ENCODE measurements at places on chromosomes 3 and 15. TPM values are rescaled to one million over a fixed set of nuclear protein-coding genes. Genes with fewer than 3 reads are reported as not detected.

GRCh38 chr3:57758686-57759085 is 2.6 kb downstream of the SLMAP start:
- no peak for DNase-seq

DNA sequence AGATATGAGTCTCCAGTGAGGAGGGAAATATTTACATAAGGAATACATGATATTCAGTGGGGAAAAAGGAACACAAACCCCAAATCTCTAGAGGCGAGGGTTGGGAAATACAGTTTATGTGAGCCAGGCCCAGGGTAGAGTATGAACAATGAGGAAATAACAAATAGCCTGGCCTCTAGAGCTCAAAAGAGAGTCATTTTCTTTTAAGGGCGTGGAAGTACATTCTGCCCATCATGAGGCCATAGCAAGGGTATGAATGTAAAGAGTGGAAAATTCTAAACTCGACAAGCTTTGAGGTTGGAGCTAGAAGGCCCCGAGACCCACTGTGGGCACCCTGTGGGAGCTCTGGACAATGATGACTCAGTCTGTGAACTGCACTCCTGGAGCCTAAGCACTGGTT is 27.8 kb upstream of the IGF2BP2 start:
- DNase-seq: no peak

GRCh38 chr3:172140499-172141391 is 101.4 kb downstream of the FNDC3B start:
- DNase-seq: no peak

DNA sequence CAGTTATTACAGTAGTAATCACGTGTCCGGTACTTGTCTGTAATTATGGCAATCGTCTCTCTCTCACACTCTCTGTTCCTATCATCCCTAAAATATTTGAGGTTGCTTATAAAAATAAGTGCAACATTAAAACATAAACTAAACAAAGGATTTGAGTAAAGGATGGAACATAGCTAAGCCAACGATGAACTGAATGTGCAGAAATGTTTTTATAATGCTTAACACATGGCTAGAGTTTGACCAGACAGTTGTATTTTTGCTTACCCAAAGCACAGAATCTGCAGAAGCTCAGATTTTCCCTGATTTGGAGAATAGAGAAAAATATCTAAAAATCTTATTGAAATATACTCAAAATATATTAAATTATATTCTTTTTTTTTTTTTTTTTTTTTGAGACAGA is 1030.9 kb downstream of the NAALADL2 start:
- DNase-seq: no peak

Gene NEO1
- total RNA-seq: 3.9 TPM

All from B cell (primary cell).